CD4-positive, CD25-positive, alpha-beta regulatory T cell (primary cell): ENCODE measurements at places on chromosomes 6 and 20. TPM values are rescaled to one million over a fixed set of nuclear protein-coding genes. Genes with fewer than 3 reads are reported as not detected.

The CD93 gene
- polyA plus RNA-seq: 0.23 TPM

GRCh38 chr6:147999001-147999540 is 343.6 kb upstream of the SASH1 start:
- no peak overlapping the region for H3K4me3 ChIP-seq
- H3K36me3 ChIP-seq: no peaks in the 10 kb centered on the region
- H3K4me1 ChIP-seq: no peaks in the 10 kb centered on the region
- no peak for DNase-seq
- H3K27ac ChIP-seq: no peak overlapping the region

The PNLDC1 gene
- polyA plus RNA-seq: 0.21 TPM

DNA sequence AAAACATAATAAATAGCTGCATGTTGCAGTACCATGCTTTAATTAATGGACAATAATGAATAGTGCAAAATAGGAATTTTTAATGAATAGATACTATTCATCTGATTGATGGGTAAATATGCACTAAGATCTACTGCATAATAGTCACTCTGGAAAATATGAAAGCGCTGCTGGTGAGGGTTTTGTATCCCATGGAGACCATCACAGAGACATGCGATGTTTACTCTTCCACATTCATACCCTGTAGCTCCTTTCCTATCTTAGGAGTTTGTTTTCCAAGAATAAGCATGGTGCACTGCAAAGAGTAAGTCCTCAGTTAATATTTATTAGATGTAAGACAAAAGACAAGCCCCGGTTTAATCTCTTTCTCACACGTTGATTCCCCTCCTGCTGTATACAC is 81.4 kb downstream of the NRSN1 start:
- H3K36me3 ChIP-seq: no peaks in the 10 kb centered on the region
- DNase-seq: no peak
- H3K27ac ChIP-seq: no peak overlapping the region
- H3K27me3 ChIP-seq: peaks cover 4% of the 10 kb centered on the region
- H3K4me1 ChIP-seq: no peaks in the 10 kb centered on the region

DNA sequence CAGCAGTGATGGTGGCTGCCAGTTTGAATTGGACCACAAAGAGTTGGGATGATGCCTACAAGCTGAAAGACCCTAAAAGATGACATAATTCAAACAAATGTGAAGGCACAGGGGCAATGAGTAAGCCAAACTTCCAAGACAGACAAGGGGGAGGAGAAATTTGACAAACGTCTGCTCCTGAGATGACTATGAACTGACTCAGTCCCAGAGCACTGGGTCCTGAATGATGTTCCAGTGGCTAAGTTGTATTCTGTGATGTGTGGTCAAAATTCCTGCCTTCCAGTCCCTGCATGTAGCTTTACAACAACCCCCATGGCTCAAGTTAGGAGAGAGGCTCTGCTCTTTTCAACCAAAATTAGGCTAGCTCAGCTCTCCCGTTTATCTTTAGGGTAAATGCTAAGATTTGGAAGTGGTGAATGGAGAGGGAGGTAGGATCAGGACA is 86.1 kb upstream of the SIRPA start:
- peaks cover 21% of the 10 kb centered on the region for H3K27me3 ChIP-seq
- H3K27ac ChIP-seq: no peak overlapping the region
- no peaks in the 10 kb centered on the region for H3K36me3 ChIP-seq
- H3K4me1 ChIP-seq: no peaks in the 10 kb centered on the region

- no peak overlapping the region for H3K27ac ChIP-seq
- no peaks in the 10 kb centered on the region for H3K27me3 ChIP-seq
- no peak overlapping the region for H3K4me3 ChIP-seq
- DNase-seq: no peak
- H3K36me3 ChIP-seq: peaks cover 70% of the 10 kb centered on the region
- H3K4me1 ChIP-seq: peaks cover 4% of the 10 kb centered on the region
Observed at GRCh38 chr6:18248698-18249097, 15.6 kb downstream of the DEK start.

DNA sequence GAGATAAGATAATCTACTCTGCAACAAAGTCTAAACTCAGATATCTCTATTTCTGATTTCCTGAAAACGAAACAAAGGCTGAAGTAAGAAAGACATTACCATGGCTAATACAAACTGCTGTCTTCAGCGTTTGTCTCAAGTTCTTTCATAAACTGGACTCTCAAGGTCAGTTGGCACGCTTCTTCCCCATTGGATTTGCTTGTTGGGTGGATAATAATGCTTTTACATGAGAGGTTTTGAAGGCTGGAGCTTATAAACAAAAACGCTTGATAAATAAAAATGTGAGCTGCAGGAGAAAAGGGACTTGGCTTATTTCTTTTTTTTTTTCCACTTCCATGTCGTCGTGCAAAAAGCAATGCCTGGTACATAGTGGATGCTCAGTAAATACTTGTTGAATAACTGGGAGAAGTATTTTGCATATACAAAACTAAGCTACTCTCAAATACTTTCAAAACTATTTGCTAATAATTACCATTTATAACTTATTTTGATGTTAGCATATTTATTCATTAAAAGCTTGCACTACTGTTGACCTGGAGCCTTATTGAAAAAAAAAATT is 65.7 kb upstream of the EEF1A1 start:
- H3K36me3 ChIP-seq: no peaks in the 10 kb centered on the region
- no peak for DNase-seq
- H3K4me3 ChIP-seq: peak overlapping the region; percentile 90
- peak overlapping the region; percentile 78 for H3K27ac ChIP-seq

DNA sequence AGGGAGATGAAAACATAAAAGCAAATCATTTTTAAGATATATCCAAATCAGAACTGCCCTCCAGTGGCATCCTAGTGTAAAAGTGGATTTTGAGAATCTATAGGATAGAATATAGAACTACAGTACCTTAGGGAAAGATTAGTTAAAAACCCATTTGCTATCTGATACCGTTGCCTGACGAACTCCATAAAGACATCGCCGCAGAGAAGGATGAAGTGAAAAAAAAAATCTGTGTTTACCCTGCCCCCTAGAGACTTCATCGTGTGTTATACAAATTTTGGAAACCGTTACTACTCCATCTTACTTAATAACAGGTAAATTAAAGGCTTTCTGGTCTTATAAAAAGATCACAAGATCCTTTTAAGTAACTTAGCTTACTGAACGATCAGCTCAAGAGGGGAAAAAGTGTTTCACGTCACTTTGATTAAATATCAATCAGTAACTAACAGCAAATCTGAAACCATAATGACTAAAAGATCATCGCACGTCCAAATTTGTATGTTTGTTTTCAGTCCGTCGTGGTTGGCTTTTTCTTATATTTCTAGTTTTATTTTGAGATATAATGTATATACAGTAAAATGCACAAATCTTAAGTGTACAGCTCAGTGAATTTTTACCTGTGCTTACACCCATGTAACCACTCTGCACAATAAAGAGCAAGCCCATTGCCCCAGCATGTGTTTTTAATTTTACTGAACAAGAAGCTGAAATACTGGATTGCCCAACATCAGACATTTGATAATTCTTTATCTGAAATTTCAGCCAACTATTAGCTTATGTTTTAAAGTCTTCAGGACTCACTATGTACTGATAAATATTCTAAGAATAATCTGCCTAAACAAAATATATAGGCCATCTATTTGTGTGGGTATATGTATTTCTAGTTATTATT is 881 bp upstream of the MCM3 start:
- H3K4me1 ChIP-seq: peaks cover 43% of the 10 kb centered on the region
- no peaks in the 10 kb centered on the region for H3K27me3 ChIP-seq
- H3K27ac ChIP-seq: peak overlapping the region; percentile 87
- H3K4me3 ChIP-seq: peak overlapping the region; percentile 98
